Stimulated activated CD4-positive, alpha-beta T cell treated with anti-CD3 and anti-CD28 coated beads, Interleukin-15, amount 100 ng/mL, for 48 hours (primary cell): ENCODE measurements at places on chromosomes 2 and 18.

DNA sequence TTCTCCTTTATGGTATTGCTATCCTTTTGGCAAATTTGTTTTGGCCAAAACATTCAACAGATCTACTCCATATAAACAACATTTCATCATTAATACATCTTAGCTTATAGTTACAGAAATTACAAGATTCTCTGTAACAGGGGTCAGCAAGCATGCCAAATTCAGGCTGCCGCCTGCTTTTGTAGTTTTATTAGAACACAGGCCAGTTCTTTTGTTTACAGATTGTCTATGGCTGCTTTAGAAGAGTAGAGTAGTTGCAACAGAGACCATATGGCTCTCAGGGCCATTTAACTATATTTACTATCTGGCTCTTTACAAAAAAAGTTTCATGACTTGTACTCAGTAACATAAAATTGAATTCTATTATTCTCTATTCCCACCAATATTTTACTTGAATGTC, 53.9 kb downstream of the LNPK start:
- DNase-seq: no peak

DNA sequence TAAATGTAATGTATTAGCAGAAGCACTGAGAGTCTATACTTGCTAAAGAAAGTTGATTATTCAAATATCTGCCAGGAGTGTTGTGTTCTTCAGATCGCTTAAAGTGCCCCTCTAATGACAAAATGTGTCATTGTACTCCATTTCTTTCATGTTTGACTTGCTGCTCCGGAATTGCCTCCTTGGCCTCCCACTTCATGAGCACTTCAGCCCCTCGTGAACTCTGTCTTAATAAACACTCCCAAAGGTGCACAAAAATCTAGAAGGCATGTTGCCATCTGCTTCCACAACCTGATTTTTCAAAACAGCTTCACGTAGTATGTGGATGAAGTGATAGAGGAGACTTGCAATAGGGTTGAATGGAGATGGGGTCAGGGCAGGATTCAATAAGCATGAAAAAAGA, 396.1 kb downstream of the TDRD15 start:
- DNase-seq: no peak

- DNase-seq: no peak
These were observed 52.1 kb downstream of the COPS8 start for GRCh38 chr2:237137626-237138323.

- DNase-seq: no peak
These were observed 271.4 kb downstream of the GALNT13 start for GRCh38 chr2:154143105-154143504.

DNA sequence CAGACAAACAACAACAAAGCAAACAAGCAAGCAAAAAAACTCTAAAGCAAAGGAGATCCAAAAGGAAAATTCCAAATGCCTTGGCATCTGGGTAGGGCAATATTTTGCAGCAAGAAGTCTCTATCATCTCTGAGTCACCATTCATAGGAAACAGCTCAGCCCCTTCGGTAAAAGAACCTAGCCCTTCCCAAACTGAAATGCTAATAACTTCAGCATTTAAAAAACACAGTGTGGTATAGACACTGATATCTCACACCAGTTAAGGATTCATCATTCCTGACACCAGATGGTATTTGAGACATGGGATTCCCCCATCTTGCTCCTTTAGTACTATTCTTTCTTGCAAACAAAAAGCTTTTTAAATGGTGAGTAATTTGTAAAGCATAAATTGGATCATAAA, 491.8 kb downstream of the TXNL1 start:
- DNase-seq: no peak

DNA sequence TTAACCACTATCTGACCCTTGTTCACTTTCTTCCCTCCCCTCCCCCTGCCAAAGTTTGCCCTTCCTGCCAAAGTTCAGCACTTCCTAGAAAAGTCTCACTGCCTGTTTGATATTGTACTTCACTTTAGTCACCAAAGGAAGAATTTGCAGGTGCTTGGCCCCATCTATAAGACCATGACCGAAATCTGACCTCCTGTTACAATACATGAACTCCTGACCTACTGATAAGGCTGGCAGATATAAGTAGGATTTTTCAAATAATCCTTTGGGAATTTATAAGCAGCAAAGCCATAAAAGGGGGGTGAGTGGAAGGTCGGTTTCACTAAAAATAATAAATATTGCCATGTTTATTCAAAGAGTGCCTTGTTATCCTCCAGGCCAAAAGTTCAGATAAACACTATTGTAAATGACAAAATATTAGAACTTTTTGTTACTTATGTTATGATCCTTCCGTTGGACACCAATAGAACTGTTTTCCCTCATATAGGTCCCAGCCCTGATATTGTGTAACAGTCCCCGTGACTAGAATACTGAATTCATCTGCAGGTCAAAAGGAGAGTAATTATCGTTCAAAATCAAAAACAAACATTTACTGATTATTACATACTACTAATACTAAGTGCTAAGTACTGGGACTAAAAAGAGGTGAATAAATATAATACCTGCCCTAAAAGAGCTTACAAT, 277.6 kb downstream of the EXOC6B start:
- DNase-seq: no peak
